T-cell (primary cell): ENCODE measurements at places on chromosomes 1 and 21. TPM values are rescaled to one million over a fixed set of nuclear protein-coding genes. Genes with fewer than 3 reads are reported as not detected.

DNA sequence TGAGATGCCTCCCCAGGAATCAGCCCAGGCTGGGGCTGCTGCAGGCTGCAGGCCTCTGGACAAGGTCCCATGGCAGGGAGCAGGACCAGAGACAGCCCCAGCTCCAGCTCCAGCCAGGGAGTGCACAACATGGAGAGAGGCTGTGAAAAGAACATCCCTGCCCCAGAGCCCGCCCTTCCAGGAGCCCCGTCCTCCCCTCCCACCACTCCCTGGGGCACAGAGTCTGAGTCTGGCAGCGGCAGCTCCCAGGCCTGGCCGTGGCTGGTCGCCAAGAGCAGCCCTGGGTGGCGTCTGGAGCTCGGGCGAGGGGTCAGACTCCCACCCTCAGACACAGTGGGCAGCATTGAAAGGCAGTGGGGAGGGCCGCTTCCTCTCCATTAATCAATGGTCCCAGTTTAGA lies 37.8 kb downstream of the MEGF6 start:
- no peak for DNase-seq
- no peak overlapping the region for H3K4me3 ChIP-seq
- no peaks in the 10 kb centered on the region for H3K36me3 ChIP-seq
- H3K27me3 ChIP-seq = no peaks in the 10 kb centered on the region
- H3K27ac ChIP-seq = no peak overlapping the region

GRCh38 chr1:34803770-34804169 lies 11.0 kb downstream of the GJA4 start:
- H3K27me3 ChIP-seq = no peaks in the 10 kb centered on the region
- no peaks in the 10 kb centered on the region for H3K36me3 ChIP-seq
- no peaks in the 10 kb centered on the region for H3K4me1 ChIP-seq
- H3K4me3 ChIP-seq = no peak overlapping the region

- H3K4me3 ChIP-seq = no peak overlapping the region
- no peak for DNase-seq
- H3K36me3 ChIP-seq = no peaks in the 10 kb centered on the region
- no peak overlapping the region for H3K27ac ChIP-seq
- H3K27me3 ChIP-seq = no peaks in the 10 kb centered on the region
- peaks cover 14% of the 10 kb centered on the region for H3K4me1 ChIP-seq
Observed at GRCh38 chr1:1181129-1181937, 7.7 kb downstream of the TTLL10 start.

DNA sequence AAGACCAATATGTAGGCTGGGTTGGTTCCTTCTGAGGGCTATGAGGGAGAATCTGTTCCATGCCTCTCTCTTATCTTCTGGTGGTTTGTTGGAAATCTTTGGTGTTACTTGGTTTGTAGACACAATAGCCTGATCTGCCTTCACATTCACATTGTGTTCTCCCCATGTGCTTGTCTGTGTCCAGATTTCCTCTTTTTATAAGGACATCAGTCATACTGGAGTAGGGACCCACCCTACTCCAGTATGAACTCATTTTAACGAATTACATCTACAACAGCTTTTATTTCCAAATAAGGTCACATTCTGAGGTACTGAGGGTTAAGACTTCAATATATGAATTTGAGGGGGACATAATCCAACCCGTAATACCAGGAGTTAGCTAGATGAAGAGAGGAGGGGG lies 75.9 kb downstream of the DISP1 start:
- H3K4me1 ChIP-seq = no peaks in the 10 kb centered on the region
- no peaks in the 10 kb centered on the region for H3K36me3 ChIP-seq
- no peak overlapping the region for H3K27ac ChIP-seq
- H3K27me3 ChIP-seq = no peaks in the 10 kb centered on the region

DNA sequence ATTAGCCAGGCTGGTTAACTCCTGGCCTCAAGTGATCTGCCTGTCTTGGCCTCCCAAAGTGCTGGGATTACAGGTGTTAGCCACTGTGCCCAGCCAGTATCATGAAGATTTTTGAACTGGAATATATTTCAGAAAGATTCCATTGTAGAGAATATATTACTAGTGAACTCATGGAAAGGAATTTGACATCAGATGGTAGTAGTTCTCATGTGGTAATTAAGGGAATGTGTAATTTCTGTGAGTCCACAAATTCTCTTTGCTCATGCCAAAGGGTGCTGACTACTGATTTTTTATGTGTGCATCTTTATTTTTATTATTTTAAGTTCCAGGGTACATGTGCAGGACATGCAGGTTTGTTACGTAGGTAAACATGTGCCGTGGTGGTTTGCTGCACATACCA lies 10.4 kb downstream of the DTL start:
- H3K27me3 ChIP-seq = no peaks in the 10 kb centered on the region
- DNase-seq = no peak
- no peaks in the 10 kb centered on the region for H3K36me3 ChIP-seq
- no peak overlapping the region for H3K4me3 ChIP-seq

DNA sequence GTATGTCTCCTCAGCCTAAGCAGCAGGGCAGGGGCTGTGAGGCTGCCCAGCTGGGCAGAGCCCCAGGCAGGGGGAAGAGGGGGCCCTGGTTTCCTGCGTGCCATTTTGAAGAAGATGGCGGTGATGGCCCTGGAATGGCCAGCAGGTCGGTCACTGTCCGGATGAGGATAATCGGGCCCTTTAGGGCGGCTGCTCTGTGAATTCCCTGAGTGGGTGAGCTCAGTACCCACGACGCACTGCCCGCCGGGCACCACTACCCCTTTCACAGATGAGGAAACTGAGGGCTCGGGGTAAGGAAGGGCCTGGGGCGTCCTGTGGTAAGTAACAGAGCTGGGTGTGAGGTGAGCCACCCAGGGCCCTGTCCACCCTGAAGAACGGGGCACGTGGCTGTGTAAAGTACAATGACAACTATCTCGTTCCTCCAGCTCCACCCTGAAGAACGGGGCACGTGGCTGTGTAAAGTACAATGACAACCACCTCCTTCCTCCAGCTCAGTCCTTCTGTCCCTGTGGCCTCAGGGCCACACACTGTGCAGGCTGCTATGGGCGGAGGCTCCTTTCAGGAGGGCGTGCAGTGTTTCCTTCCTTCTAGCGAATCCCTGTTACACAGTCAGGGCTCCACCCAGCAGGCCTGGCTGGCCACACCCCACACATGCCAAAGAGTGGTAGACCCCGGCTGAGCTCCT lies 23.2 kb downstream of the ITGB2 start:
- peaks cover 43% of the 10 kb centered on the region for H3K36me3 ChIP-seq
- no peak overlapping the region for H3K27ac ChIP-seq
- H3K4me1 ChIP-seq = peaks cover 36% of the 10 kb centered on the region
- DNase-seq = no peak
- H3K4me3 ChIP-seq = no peak overlapping the region

Gene GABRD
- not detected for total RNA-seq
